ENCODE measurements at places on chromosomes 3 and 15.

- DNase-seq = no peak
Measured at GRCh38 chr3:97278506-97278905, 464.1 kb downstream of the EPHA6 start.

GRCh38 chr3:170205302-170205701 lies 16.9 kb upstream of the PRKCI start:
- DNase-seq = no peak

DNA sequence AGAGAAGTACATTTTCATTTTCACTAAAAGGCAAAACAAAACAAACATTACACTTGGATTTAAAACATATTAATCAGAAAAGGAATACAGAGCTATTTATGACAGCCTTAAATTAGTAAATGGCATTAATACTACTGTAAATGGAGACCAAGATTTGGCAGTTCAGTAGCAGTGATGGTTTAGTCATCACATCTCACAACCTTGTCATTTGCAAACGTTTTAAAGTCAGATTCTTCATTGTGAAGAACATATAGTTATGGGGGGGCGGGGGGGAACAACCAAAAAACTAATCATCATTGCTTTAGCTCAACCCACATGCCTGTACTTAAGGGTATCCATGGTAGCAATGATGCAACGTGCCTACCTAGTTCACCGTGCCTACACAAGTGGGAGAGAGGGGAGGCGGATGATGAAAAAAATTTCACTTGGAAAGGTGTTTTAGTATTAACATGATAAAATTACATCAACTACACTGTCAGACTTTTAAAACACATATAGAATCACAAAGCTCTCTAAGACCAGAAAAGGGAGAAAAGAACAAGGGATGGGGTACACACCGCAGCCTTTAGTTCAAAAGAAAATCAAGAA lies 40.1 kb downstream of the DLG1 start:
- no peak for DNase-seq

DNA sequence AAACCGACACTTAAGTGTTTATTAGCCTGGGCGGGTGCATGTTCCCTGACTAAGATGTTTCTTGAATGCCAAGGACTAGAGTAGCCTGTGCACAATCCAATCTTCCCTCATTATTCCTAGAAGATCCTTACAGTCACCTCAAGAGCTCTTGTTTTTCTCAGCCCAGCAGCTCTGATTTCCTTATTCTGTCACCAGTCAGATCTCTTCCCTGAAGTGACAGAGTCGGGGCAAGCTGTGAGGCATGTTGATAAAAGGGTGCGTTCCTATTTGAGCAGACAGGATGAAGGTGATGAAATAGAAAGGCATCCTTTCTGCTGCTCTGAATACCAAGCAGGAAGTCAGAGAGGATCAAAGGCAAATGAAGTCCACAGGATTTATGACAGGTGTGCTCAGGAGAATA lies 125.6 kb upstream of the MCTP2 start:
- no peak for DNase-seq

DNA sequence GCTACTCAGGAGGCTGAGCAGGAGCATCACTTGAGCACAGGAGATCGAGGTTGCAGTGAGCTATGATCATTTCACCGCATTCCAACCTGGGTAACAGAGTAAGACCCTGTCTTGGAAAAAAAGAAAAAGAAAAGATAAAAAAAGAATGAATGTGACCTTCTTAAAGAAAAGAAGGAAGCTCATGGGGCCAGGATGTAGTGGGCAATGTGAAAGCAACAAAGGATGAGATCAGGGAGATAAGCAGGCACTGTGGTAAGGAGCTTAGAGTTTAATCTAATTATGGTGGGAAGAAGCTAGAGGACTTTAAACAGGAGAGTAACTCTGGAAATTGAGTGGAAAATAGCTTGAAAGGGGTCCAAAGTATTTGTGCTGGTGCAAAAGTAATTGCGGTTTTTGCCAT lies 231.6 kb upstream of the UBE2E2 start:
- no peak for DNase-seq

GRCh38 chr3:24156466-24156865 lies 211.4 kb downstream of the NR1D2 start:
- no peak for DNase-seq

DNA sequence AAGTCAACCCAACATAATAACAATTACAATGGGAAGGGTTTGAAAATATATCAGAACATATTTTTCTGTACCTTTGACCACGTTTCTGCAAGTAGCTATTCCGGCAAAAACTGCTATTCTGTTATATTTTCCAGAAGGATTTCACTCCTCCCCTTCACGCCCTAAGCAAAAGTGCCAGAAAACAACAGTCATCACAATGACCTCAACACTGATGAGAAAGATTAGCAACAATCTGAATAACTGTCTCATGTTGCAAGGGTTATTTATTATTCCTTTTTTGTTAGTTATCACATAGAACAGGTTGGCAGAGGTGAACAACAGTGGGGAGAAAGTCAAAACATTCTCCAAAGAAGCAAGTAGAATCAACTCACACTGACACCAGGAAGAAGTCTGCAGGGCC lies 269.4 kb upstream of the ARRDC4 start:
- DNase-seq = no peak

DNA sequence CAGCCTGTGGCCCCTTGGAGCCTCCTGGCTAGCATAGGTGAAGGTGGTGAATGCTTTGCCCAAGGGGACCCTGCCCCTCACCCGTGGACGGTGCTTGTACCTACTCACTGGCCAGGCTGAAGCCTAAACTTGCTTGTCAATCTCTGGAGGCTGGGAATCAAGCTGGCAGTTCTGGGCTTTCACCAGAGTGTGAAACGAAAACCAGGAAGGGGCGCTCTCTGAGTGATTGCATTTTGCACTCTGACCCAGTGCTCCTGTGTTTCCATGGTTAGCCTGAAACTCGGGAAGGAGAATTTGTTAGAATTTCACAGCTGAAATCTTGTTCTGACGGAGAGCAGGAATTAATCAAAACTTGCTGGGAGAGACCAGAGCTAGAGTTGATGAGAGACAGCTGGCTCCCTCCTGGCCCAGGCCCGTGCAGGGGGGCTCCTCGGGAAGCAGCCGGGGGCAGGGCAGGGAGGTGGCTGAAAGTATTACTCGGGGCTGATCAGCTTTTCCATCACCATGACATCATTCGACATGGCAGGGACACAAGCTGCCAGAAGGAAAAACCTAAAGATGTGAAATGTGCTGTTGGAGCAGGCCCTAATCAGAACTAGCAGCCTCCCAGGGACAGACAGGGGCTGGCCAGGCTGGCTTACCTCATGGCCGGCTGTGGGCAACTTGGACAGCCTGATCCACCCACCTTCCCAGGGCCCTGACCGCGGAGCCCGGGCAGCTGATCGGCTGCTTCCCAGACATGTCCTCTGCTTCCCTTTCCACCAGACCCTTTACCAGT lies 323.6 kb upstream of the CTDSPL start:
- no peak for DNase-seq

GRCh38 chr3:18772699-18773305 lies 347.7 kb upstream of the SATB1 start:
- DNase-seq = no peak

DNA sequence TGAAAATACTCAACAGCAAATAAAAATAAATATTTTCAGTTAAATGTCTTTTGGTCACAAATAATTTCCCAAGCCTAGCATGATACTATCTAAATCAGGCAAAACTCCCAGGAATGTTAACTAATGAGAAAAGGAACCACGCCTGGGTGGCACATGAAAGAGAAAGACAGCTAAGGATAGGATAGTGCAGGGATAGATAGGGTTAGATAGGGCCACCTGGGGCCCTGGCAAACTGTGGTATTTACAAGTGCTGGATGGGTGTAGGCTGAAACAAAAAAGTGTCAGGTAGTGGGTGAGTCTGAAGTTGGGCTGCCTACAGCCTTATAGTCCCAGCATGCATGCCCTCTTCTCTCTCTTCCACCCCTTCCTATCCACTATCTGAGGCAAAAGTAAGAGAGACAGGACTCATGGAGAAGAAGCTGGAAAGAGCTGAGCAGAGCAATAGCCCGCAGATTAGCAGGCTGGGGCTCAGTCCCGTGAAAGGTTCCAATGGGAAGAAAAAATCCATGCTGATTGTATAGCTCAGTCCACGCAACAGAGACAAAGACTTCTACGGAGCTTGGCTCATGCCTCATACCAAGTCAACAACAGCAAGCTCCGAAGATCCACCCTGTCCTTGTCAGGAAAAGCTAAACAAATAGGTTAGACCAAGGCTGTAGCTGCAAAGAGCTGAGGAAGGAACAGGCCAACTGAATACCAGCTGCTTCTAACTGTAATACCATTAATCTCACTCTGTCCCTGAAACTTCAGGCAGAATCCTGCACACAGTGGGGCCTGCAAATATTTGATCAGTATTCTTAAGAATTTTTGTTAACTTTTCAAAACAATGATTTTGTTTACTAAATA lies 342.1 kb upstream of the ATP11B start:
- no peak for DNase-seq
